ENCODE measurements at places on chromosomes 1 and 21. TPM values are rescaled to one million over a fixed set of nuclear protein-coding genes. Genes with fewer than 3 reads are reported as not detected.

DNA sequence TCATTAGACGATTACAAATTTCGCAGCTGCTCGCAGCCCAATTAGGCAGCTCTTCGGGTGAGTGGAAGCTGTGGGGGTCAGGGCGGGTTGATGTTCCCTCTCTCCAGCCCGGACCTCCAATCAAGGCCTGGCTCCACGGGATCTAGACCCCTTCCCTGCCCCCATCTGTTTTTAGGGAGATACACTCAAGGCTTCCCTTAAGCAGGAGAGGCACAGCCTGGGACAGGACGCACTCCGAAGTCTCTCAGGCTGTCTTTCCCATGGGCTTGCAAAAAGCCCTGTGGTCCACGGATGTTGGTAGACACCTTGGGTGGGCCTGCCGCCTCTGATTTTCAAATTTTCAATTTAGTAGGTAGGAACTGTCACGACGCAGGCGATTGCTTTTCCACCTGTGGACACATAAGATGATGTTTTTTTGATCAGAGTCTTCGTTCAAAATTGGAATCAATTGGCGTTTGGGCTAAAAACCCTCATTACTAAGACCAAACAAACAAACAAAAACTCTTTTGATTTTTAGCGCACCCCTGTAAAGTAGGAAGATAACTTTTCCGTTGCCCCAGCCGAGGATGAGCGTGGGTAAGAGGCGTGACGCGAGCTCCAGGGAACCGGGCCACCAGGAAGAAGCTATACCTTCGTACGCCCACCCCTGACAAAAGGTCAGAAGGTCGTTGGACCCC lies 2.5 kb upstream of the LHX8 start:
- DNase-seq = no peak

DNA sequence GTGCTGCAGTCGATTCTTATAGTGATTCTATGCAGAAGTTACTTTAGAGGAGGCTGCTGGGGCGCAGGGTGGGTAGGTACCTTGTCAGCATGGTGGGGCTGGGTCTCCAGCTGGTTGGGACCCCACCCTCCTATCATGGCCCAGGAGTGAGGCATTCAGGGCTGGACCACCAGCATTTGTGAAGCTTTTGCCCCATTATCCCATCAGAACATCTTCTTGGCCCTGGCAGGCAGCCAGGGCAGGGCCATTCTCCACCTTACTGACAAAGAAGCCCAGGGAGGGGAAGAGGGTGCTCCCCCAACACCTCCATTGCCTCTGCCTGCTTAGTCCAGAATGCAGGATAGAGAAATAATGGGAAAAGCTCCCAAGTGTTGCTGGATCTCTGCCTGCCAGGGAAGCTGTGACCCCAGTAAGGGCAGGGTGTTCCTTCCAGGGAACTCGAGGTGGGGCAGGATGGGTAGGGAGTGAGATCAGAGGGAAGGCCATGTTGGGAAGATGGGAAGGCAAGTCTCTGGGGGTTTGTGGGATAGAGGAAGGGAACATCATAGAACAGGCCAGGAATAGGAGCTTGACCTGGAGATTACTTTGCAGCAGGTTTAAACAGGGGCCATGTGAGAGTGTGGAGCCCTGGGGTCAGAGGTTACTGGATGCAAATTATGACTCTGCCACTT lies 16.2 kb upstream of the SLC2A1 start:
- DNase-seq = no peak

The TDRD10 gene
- total RNA-seq = 1.4 TPM

GRCh38 chr21:44953628-44954021 lies 13.8 kb downstream of the SLX9 start:
- DNase-seq = no peak

The ZNF692 gene
- 32.7 TPM for total RNA-seq

The TRIM62 gene
- total RNA-seq = 11.6 TPM

GRCh38 chr1:116133696-116134475 lies 22.7 kb downstream of the MAB21L3 start:
- no peak for DNase-seq
